ENCODE measurements at places on chromosomes 12 and 14.
A peak's percentile ranks its signal among the peaks of the same experiment; 100 is the strongest.

GRCh38 chr12:40992674-40993073 lies 195.4 kb upstream of the PDZRN4 start:
- DNase-seq = no peak

GRCh38 chr12:10027311-10027710 lies 3.2 kb upstream of the CLEC9A start:
- DNase-seq = no peak

DNA sequence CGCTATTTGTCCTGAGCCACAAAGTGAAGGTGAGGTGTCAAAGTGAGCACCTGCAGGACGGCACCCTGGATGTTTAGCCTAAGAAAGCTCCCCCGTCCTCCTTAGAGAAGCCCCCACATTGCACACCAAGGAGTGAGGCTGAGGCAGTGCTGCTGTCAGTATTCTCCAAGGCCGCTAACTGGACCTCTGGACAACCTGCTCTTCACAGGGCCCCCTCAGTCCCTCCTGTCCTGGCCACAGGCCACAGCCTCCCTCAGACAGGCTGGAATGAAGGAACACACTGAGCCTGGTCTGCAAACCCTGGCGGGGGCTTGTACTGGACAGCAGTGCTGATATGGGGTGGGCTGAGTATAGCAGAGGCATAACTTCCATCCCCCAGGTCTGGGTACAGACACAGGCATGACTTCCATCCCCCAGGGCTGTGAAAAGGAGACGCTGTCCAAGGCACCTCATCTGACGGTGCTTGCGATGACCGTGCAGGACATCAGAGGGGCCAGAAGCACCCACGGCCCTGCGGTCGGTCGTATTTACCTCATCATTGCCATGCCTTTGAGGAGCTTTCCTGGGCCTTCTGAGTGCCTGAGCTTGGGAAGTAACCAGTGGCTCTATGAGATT lies 82.4 kb upstream of the DIO3 start:
- no peak for DNase-seq

GRCh38 chr12:68855111-68855510 lies 47.1 kb downstream of the MDM2 start:
- no peak for DNase-seq

DNA sequence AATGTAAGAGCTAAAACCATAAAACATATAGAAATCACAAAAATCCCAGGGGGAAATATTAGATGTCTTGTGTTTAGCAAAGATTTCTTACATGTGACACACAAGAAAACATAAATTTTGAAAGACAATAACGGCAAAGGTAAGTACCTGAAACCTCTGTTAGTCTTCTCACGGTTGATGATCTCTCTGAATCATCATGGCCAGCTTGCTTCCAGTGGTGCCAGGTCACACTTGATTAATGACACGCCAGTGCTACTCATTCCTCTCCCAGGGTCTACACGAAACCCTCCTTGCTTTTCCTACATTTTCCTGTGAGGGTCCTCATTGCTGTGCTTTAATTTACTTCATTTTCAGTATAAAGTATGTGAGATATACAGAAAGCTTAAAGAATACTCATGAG lies 114.4 kb upstream of the PARP11 start:
- DNase-seq = no peak

GRCh38 chr12:130768120-130768519 lies 52.0 kb upstream of the RIMBP2 start:
- no peak for DNase-seq

DNA sequence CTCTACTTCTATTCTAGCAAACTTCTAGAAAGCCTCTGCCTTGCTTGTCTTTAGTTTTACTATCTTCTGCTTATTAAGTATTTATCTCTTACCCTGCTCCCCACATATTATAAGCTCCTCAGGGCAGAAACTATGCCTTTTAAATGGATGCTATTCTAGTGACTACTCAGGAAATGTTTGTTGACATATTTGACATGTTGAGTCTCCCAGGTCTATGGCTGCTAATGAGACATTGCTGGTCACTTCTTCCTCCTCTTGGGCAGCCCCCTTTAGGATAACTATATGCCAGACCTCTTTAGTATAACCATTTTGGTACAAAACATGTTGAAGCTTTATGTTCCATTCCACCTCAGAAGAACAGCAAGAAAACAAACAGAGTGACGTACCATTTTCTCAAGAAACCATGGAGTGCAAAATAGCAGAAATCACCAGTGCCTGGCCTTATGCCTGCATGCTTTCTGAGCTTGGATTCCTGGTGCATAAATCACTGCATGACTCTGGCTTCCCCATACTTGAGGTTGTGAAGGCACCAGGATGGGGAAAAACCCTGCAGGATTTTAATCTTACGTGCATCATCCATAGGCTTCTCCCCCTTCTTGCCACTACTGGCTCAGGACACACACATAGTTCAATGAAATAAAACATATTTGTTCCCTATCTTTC lies 202.6 kb downstream of the TMX1 start:
- DNase-seq = no peak

DNA sequence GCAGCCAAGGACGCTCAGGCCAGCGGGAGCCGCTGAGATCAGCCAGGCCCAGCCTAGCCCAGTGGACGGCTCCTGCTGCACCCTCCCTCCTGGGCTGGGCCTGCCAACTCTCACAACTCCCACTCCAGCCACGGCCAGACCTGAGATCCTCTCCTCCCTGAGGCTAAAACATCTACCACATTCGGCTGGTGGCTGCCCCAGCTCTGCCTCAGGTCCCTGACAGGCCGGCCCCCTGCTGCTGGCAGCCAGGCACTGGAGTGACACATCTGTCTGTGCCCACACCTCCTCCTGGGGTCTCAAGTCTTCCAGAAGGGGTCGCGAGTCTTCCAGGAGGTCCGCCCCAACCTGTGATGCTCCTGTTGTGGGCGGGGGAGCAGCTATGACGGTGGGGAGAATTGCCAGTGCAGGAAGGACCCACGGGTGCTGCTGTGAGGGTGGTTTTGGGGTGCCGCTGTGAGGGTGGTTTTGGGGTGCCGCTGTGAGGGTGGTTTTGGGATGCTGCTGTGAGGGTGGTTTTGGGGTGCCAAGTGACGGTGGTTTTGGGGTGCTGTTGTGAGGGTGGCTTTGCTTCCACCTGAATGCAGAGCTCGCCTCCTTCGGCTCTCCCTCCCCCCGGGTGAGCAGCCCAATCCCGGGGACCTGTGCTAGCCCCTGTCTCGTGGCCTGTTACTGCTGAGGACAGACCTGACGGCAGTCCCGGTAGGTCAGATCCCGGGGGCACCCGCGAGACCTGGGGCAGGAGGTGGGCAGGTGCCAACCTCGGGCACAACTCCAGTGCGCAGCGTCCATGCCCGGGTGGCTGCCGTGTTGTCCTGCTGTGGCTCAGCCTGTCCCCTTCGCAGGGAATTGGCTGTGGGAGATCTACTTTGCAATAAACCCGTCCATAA lies 27.5 kb upstream of the C14orf180 start:
- DNase-seq = no peak

- DNase-seq = no peak
Observed at GRCh38 chr12:102116392-102116791, 3.5 kb downstream of the NUP37 start.

DNA sequence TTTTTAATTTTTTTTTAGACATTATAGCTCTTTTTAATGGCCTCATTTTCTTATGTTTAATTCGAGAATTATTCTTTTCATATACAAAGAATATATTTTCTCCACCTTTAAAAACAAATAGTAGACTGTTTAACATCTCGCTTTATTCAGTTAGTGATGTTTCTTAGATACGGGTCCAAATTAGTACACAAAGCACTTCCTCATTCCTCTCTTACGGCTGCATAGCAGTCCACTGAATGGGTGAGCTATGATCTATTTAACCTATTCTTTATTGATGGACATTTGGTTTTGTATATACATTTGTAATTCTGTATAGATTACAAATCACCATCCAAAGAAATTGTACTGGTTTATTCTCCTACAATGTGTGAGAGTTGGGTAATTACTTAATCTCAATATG lies 8.3 kb upstream of the GPR162 start:
- DNase-seq = no peak

GRCh38 chr14:69242311-69243224 lies 17.4 kb upstream of the GALNT16 start:
- DNase-seq = peak; percentile 39

DNA sequence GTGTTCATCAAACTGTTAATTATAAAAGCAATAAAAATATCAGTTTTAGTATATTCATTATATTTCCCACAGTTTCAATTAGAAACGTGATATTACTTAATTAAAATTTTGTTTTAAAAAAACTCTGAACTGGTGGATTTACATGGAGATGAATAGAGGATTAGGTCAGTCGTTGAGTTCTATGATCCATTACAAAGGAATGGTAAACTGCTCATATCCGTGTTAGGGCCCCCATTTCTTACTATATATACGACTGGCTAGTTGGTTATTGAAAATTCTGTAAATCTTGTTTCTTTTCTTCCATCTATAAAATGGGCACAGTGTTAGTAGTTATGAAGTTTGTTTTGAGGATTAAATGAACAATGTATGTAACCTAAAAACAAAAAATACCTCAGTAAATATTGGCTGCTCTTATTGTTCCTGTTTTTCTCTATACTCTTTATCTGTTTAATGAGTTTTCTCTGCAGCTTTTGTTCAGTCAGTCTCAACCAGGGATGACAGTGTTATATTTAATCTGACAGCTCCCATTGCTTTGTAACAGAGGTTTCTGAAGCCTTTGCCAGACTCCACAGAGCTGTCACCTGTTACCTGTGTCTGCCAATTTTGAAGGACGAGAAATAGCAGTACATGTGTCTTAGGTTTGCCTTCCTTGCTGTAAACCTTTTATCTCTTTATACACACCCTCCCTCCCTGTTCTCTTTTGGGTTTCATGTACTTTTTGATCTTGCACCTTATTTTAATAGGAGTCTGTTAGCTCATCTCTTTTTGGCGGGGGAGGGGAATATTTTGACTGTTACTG lies 41.5 kb downstream of the FRS2 start:
- DNase-seq = no peak

DNA sequence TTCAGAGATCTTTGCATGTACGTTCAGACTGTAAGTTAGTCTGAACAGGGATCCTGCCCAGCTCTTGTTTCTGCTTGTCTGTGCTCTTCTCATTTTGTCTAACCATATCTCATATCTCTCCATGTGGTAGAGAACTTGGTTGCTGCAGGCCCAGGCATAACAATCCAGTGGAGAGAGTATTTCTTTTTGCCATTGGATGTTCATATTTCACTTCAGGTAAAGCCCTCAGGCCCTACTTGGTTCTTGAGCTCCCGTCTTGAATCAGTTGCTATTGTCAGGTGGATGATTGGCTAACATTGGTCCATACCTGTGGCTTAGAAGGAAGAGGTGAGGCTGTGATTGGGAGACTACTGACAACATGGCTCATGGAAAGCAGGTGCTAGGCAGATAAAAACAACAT lies 357.7 kb upstream of the FLRT2 start:
- no peak for DNase-seq

- DNase-seq = no peak
Observed at GRCh38 chr12:101957252-101957959, 80.0 kb downstream of the DRAM1 start.

- DNase-seq = peak; percentile 58
Observed at GRCh38 chr14:52961060-52961639, 10.3 kb upstream of the FERMT2 start.

DNA sequence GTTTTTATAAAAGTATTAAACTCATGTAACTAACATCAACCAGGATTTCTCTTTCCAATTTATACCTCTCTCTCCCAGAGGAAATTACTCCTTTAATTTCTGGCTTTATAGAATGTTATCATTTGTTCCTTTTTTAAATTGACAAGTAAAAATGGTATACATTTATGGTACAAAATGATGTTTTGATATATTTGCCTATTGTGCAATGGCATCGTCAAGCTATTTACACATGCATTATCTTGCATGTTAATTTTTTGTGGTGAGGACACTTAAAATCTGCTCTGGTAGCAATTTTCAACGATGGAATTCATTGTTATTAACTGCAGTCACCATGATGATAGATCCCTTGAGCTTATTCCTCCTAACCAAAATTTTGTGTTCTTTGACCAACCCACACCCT lies 149.0 kb upstream of the NAV3 start:
- DNase-seq = no peak

DNA sequence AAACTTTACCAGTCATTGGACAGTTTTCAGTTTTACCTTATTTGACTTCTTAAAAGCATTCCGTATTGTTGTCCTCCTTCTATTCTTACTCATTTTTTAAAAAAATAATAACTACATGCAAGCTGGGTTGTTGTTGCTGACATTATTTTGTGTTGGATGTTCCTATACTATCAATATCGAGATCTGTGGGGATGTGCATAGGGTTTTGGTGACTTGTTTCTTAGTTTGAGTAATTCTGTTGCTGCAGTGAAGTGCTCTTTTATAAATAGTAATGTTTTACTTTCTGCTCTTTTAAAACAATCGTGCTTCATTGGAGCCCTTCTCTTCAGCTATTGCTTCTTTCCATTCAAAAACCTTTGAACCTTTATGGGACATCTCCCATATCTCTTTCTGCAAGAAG lies 79.4 kb downstream of the METTL25 start:
- DNase-seq = no peak

GRCh38 chr14:91205459-91205858 lies 39.0 kb downstream of the GPR68 start:
- no peak for DNase-seq

DNA sequence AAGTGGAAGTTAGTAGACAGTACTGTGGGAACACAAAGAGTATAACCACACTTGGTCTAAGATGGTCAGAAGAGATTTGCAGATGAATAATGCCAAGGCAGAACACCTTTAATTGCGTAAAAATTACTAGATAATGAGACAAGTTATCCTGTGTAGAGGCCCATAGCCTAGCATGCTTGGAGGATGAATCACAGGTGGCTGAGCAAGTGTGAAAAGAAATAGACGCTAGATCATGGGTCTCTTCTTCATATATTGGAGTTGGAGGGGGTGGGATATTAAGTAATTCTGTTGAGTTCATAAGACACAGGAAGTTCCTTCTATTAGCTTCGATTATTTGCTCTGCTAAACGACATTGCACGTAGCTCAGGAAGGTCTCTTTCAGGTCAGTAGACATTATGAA lies 454.3 kb upstream of the LMO3 start:
- no peak for DNase-seq

GRCh38 chr14:105203057-105203531 lies 22.0 kb upstream of the NUDT14 start:
- DNase-seq = no peak

All from HCT116 (cell line).